BJ (cell line): ENCODE measurements at places on chromosomes 3 and 15. TPM values are rescaled to one million over a fixed set of nuclear protein-coding genes. Genes with fewer than 3 reads are reported as not detected.

TMEM212 gene
- polyA plus RNA-seq: not detected in 2 replicates

FOXB1 gene
- polyA plus RNA-seq: not detected in 2 replicates

RYR3 gene
- not detected in 2 replicates for polyA plus RNA-seq

- DNase-seq: no peak
Measured at GRCh38 chr15:72421484-72421883, 23.4 kb downstream of the TMEM202 start.

DNA sequence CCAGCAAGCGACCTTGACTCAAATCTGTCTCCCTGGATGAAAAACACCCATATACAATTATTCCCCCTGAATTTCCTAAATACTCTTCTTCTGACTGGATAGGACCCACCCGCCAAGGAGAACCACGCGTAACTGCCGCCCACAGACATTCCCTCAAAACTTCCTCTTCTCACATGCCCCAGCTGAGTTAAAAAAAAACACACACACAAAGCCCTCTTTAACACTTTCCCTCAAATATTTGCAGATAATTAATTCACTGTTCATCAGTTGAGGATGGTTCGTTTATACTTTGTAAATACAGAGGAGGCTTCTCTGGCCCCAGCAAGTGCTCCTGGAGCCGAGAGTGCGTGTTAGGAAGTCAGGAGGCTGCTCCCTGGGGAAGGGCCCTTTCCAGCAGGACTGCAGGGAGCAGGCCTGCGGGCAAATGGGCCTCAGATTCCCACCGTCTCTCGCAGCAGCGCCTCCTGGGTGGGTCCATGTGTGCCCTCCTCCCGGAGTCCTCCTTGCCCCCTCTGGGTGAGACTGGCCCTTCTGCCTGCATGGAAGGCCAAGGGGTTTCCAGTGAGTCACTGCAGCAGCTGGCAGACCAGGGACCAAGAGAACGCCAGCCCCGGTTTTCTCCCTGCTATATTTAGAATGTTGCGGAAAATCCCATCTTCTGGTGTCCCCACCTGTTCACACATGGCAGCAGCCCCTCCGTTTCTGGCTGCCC is 46.8 kb downstream of the MGLL start:
- no peak for DNase-seq

DNA sequence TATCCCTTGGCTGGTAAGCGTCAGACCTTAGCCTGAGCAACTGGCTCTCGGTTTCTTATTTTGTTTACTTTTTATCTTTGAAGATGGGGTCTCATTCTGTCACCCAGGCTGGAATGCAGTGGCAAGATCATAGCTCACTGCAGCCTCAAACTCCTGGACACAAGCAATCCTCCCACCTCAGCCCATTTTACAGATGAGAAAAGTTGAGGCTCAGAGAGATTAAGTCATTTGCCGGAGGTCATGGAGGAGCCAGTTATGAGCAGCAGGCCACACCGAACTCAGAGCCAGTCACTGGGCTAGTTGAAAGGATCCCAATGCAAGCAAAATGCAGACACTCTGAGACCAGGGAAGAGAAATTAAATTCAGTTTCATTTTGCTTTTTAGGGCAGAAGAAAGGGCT is 293.6 kb downstream of the SHQ1 start:
- DNase-seq: no peak

DNA sequence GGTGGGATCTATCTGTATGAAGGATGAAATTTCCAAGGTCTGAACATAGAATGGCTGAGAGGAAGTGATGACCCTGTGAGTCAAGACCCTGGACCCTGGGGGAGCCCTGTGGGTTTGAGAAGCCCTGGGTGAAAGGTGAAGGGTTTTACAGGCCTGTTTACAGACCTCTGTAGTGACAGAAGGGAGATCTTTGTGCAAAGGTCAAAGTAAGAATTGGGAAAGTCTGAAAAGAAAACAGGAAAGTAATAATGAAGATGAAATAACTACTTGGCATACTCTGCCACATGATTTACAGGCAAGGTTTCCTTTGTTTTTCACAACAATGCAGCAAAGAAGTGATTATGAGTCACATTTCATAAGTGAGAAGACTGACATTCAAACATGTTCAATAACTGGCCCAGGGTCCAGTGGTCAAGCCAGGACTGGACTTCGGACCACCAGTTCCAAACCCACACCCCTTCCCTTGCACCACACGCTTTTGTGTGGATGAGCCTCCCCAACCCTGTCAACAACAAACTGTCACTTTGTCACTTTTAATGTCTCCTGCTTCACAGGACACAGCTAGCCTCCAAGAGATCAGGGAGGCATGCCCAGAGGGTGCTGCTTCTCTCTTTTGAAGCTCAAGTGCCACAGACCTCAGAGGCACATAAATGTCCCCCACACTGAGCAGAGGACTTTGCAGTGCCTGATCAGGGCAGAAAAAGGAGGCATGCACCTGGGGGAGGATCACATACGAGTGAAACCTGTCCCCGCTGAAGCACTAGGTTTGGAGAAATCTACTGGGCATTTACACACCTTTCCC is 21.5 kb downstream of the CD86 start:
- no peak for DNase-seq

DNA sequence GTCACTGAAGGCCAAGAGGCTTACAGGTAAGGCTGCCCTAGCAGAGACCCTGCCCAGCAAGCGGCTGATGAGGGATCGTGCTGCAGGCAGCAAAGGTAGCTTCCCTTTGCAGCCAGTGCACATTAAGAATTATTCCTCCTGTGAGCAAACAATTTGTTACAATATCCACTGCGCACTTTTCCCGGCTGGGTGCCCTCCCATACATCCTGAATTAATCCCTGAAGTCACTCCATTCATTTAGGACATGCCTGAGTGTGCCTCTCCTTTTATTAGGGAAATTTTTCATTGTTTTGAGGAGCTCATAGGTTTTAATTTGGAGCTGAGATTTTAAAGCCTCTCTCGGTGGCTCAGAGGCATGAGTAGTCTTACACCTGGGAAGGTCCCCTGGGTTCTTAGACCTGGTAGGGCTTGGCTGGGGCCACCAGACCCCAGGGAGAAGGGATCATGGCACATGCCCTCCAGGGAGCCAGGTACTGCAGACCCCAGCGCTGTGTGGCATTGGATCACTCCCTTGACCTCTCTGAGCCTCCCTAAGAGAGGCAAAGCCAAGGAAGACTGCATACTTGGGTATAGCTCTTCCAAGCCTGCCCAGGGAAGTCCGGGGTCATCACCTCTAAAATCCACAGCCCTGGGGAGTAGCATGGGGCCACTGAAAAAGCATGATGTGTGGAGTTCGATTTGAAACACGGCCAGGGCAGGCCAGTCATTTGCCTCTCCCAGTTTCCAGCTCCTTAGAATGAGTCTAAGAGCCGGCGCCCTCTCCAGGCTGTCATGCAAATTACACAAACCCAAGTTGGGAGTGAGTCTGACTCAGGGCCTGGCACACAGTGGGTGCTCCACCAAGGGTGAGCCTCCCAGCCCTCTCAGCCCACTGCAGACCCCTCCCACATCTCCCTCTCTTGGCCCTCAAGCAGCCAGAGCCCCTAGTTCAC is 151.9 kb upstream of the LINGO1 start:
- no peak for DNase-seq

GRCh38 chr15:65214010-65214409 is 2.7 kb upstream of the CILP start:
- no peak for DNase-seq

DNA sequence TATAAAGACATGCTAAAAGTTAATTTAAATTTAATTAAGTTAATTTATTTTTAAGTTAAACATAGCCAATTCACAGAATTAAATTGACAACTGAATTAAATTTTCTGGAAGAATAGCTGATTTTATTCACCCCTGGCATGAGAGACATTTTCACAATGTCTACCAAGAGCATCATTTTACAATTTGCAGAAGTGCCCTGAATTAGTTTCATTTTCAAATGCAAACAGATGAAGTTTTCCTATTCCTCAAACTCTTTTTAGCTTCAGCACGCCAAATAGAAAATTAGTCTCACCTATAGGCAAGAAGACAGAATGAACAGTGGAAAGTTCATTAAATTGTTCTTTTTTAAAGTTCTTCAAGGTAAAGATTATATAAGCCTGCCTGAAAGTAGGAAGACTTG is 259.3 kb downstream of the ZBBX start:
- no peak for DNase-seq

DNA sequence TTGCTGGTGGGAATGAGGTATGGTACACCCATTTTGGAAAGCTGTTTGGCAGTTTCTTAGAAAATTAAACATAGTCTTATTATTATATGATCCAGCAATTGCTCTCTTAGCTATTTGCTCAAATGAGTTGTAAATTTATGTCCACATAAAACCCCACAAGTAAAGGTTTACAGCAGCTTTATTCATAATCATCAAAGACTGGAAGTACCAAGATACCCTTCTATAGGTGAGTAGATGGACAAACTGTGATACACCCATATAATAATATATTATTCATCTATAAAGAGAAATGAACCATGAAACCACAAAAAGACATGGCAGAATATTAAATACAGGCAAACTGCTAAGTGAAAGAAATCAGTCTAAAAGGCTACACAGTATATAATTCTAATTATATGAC is 344.7 kb upstream of the CDIN1 start:
- DNase-seq: no peak

DNA sequence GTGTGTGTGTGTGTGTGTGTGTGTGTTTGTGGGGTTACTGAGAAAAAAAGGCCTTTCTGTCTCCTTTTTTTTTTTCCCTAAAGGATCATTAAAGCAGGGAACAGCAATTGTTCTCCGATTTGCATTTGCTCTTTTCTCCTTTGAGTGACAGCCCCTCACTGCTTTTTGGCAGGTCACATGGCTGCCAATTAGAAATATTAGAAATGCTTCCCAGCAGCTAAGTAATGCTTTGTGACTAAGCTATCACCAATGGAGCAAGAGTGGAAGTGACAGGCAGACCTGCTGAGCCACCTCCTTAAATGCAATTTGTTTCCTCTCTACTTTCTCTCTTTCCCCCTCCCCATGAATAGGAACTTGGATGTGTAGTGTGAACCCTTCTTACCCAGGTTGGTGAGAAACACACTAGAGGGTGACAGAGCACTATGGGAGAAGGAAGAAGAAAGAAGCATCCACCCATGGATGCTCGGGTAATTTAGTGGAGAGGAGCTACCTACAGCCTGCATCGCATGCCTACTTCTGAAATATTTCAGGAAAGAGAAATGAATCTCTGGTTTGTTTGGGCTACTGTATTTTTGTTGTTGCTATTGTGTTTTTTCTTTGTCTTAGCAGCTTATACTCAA is 165.2 kb upstream of the PDZRN3 start:
- no peak for DNase-seq

GRCh38 chr3:128281461-128282367 is 128.4 kb downstream of the EEFSEC start:
- DNase-seq: no peak

DNA sequence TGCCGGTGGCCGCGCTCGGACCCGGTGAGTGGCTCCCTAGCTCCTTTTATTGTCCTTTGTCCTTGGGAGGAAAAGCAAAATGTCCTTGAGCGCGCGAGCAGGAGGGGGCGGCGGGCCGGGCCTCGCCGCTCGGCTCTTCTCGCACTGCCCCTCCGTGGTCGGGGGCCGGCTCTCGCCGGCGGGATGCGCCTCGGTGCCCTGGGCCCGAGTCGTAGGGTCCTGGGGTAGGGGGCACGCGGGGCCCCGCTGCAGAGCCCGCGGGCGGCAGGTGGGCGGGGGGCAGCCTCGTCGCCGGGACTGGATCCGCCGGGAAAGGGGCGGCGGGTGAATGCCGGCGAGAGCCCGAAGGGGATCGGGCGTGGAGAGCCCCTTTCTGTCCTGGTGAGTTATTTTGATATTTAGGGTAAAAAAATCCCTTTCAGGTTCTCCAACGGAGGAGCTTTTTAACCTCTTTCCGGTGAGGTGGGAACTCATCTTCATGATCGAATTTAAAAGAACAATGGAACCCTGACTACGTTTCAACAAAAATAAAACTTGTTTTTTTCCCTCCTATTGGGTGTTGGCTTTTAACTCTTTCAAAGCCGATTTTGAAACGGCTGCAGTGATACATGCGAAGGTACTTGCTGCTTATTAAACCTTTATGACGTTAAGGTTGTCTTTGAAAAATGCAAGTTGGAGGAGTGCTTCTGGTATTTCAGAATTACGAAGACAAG is 16.8 kb upstream of the CHD2 start:
- DNase-seq: no peak

DNA sequence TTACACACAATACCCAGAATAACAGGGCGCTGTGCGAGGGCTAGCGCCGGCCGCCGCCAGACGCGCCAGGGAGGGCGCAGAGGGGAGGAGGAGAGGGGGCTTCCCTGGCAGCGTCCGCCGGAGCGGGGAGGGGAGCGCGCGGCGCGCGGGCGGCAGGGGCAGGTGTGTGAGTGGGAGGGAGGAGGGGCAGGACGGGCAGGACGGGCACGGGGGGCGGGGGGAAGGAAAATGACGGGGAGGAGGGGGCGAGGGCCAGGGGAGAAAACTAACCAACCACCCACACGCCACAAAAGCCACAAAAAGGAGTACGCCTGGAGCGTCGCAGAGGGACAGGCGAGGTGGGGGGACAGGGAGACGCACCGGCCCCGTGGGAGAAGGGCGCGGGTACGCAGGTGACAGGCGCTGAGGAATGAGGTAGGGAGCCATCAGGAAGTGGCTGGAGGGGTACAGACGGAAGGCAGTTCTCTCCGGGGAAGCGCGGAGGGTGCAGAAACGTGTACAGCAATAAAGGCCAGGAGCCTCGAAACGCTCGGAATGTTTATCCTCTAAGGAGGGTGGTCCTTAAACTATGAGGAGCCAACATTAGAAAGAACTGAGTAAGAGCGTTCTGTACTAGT is 610 bp upstream of the SATB1 start:
- DNase-seq: no peak

DNA sequence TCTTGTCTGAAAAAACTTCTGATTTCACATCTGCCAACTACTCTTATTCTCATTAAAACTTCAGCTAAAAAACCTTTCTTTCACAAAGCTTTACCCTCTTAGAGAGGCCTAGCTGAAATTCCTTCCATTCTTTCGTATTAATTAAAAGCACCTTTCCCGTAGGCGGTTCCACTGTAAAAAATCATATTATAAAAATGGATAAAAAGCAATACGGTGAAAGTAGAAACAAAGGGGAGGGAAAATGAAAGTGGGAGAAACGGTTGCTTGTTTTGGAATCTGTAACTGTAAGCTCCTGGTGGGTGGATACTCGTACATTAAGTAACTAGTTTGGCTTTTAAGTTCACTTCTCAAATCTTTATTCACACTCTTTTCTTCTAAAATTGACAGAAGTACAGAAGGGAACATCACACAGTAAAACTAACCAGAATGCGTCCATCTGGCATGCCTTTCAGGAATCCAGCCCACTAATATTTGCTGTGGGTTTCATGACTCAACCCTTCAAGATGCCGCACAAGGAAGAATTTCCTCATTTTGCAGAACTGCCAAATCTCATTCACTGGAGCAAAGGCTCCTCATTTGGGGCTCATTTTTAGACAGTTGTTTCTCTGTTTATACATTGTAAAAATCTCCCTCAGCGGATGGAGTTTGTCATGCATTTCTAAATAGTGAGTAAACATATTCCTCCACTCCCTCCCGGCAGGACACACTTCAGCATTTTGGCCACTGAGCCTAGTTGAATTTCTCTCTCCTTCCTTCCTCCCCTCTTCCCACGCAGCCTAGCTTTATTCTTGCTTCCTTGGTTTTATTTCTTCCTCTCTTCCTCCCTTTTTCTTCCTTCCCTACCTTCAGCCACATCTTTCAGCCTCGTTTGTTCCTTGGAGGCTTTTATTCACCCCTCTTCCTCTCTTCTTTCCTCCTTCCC is 419.5 kb upstream of the NAALADL2 start:
- peak; percentile 99 for DNase-seq

GRCh38 chr3:34886443-34886842 is 752.9 kb upstream of the ARPP21 start:
- DNase-seq: no peak
